Upper lobe of right lung (tissue), 1 donor: ENCODE measurements at places on chromosomes 5 and 9. TPM values are rescaled to one million over a fixed set of nuclear protein-coding genes. Genes with fewer than 3 reads are reported as not detected.

Gene C6
- 0.69 TPM for total RNA-seq

DNA sequence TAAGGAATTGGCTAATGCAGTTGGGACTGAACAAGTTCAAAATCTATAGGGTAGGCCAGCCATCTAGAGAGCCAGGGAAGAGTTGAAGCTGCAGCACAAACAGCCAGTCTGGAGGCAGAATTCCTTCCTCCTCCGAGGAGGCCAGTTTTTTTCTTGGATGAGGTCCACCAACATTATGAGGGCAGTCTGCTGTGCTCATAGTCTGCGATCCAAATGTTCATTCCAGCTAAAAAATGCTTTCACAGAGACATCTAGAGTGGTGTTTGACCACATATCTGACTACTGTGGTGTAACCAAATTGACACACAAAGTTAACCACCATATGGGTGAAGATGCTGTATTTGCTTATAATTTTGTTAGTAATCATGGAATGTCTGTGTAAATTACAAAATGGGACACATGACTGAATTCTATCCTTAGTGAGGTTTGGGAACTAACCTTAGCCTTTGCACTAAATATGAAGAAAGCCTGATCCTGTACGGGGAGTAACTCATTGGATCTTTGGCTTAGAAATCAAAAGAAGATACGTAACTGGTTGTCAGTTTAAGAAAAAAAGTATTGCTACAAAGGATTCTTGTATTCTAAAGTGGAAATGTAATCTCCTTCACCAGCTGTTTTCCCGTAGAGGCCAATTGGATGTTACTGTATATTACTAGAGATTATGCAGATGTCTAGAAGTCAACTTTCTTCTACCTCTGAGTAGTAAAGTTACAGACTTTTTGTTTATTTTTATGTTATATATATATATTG, 70.6 kb downstream of the SPIN1 start:
- no peak for DNase-seq
- no peaks in the 10 kb centered on the region for H3K27me3 ChIP-seq
- H3K4me1 ChIP-seq: no peaks in the 10 kb centered on the region
- H3K4me3 ChIP-seq: no peak overlapping the region
- no peak overlapping the region for H3K27ac ChIP-seq

DNA sequence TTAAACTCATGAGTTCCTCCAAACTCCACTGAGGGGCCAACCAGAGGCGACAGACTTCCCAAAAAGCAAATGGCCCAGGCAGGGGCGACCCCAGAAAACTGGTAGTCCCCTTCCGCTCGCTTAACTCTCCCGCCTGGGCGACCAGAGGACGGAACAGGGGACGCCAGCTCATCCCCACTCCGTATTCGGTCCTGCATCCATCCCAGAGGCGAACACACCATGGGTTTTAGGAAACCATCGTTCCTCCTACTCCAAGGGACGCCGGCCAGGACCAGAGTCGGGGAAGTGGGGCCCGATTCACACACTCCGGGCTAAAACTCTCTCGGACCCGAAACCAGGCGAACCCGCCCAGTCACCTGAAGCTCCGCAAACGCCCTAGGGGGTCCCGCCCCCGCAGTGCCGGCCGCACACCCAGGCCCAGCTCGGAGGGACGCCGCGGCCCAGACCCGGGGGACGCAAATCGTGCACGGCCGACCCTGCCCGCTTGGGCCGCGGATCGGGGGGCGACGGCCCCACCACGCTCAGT, 478 bp downstream of the TEX10 start:
- H3K4me1 ChIP-seq: peaks cover 12% of the 10 kb centered on the region
- peak; percentile 73 for DNase-seq
- H3K36me3 ChIP-seq: no peaks in the 10 kb centered on the region
- peak overlapping the region; percentile 92 for H3K4me3 ChIP-seq

DNA sequence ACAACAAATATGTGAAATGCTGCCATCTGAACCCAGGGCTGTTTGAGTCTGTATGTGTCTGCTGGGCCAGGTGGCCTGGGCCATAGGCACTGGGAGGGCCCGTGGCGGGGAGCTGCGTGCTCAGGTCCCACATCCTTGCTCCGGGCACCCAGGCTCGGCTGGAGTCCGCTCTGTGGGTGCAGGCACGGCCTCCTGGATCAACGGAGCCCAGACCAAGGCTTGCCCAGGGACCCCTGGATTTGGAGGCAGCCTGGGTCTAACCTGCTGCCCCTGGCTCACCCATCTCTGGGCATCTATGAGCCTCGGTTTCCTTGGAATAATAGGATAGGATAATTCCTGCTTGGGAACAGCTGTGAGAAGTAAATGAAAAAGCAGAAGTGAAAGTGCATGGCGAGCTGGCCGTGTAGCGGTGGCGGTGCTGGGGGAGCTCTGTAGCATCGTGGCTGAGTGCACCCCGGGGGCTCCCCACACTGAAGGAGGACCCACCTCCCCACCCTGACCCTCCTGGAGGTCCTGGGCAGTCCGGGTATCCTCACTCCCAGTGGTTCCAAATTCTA, 1.2 kb downstream of the CDHR2 start:
- H3K4me3 ChIP-seq: no peak overlapping the region
- no peak for DNase-seq
- peaks cover 13% of the 10 kb centered on the region for H3K27me3 ChIP-seq
- no peaks in the 10 kb centered on the region for H3K4me1 ChIP-seq
- no peak overlapping the region for H3K27ac ChIP-seq

Gene CDC25C
- 0.29 TPM for total RNA-seq

Gene PCDHB5
- 2.3 TPM for total RNA-seq

- no peak overlapping the region for H3K4me3 ChIP-seq
- H3K36me3 ChIP-seq: no peaks in the 10 kb centered on the region
- no peaks in the 10 kb centered on the region for H3K27me3 ChIP-seq
- H3K27ac ChIP-seq: no peak overlapping the region
Observed at GRCh38 chr5:136094189-136094912, 38.3 kb upstream of the SMAD5 start.

- DNase-seq: no peak
- H3K36me3 ChIP-seq: peaks cover 42% of the 10 kb centered on the region
- H3K4me3 ChIP-seq: peak overlapping the region; percentile 7
- H3K27ac ChIP-seq: no peak overlapping the region
Observed at GRCh38 chr5:7873216-7873615, 4.3 kb downstream of the MTRR start.

Gene CMBL
- total RNA-seq: 21.8 TPM

GRCh38 chr5:133927300-133928180, 40.9 kb downstream of the C5orf15 start:
- H3K4me3 ChIP-seq: no peak overlapping the region
- no peaks in the 10 kb centered on the region for H3K36me3 ChIP-seq

Gene LECT2
- not detected for total RNA-seq

- no peaks in the 10 kb centered on the region for H3K27me3 ChIP-seq
- H3K4me1 ChIP-seq: no peaks in the 10 kb centered on the region
- no peak for DNase-seq
- H3K36me3 ChIP-seq: no peaks in the 10 kb centered on the region
- no peak overlapping the region for H3K4me3 ChIP-seq
Observed at GRCh38 chr5:119037496-119038215, 33.2 kb upstream of the DMXL1 start.

GRCh38 chr5:59222687-59223511, 640.0 kb downstream of the RAB3C start:
- DNase-seq: no peak
- no peaks in the 10 kb centered on the region for H3K36me3 ChIP-seq
- H3K4me1 ChIP-seq: no peaks in the 10 kb centered on the region

Gene CATSPER3
- total RNA-seq: 0.87 TPM

- no peaks in the 10 kb centered on the region for H3K27me3 ChIP-seq
- H3K36me3 ChIP-seq: peaks cover 67% of the 10 kb centered on the region
- H3K4me1 ChIP-seq: peaks cover 9% of the 10 kb centered on the region
- no peak for DNase-seq
- no peak overlapping the region for H3K4me3 ChIP-seq
- H3K27ac ChIP-seq: no peak overlapping the region
Observed at GRCh38 chr5:1493413-1493812, 30.3 kb downstream of the LPCAT1 start.

GRCh38 chr5:96566833-96567587, 95.2 kb upstream of the CAST start:
- no peaks in the 10 kb centered on the region for H3K36me3 ChIP-seq
- no peak overlapping the region for H3K4me3 ChIP-seq

DNA sequence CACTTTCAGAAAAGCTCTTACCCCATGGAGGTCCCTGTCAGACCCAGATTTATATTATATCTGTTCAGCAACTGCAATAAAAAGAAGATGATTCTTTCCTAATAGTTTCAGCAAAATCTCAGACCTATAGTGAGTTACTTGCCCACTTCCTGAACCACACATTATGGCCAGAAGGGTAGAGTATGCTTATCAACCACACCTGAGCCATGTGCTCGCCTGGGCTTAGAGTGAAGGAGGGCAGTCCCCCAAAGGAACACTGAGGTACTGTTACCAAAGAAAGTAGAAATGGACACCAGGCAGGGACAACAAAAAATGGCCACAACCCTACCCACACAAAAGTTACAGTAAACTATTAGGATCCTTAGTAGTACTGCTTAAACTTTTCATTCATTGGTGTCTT, 128.7 kb downstream of the ZNF608 start:
- DNase-seq: no peak
- no peaks in the 10 kb centered on the region for H3K27me3 ChIP-seq
- H3K4me3 ChIP-seq: no peak overlapping the region
- no peaks in the 10 kb centered on the region for H3K36me3 ChIP-seq
- H3K27ac ChIP-seq: no peak overlapping the region
- no peaks in the 10 kb centered on the region for H3K4me1 ChIP-seq

GRCh38 chr5:54013556-54014194, 296.7 kb downstream of the ARL15 start:
- DNase-seq: no peak
- H3K27ac ChIP-seq: no peak overlapping the region
- no peaks in the 10 kb centered on the region for H3K27me3 ChIP-seq

- no peaks in the 10 kb centered on the region for H3K27me3 ChIP-seq
- H3K27ac ChIP-seq: peak overlapping the region; percentile 96
- H3K36me3 ChIP-seq: peaks cover 28% of the 10 kb centered on the region
- no peak for DNase-seq
- peak overlapping the region; percentile 86 for H3K4me3 ChIP-seq
- peaks cover 23% of the 10 kb centered on the region for H3K4me1 ChIP-seq
Observed at GRCh38 chr9:136482046-136482792, 621 bp downstream of the SEC16A start.

Gene PRDM12
- total RNA-seq: not detected

DNA sequence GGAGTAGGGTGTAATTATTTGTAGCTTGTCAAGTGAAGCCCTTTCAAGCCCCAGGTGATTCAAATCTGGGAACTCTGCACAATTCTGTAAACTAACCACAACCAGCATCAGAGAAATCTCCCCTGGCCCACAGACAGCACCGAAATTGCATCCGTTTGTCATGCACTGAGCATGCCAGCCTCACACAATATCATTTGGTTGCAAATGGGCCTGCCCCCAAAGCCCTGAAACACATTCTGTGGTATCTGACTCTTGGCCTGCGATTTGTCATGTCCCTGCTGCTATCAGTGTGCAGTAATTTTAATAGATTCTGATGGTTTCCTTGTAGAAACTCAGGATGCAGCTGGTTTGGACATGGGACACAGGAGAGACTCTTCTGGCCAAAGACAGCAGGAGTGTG, 35.3 kb downstream of the SNX24 start:
- no peak for DNase-seq
- H3K27me3 ChIP-seq: no peaks in the 10 kb centered on the region
- H3K4me1 ChIP-seq: no peaks in the 10 kb centered on the region
- no peaks in the 10 kb centered on the region for H3K36me3 ChIP-seq

Gene FOXD1
- total RNA-seq: 1.2 TPM

- H3K4me3 ChIP-seq: no peak overlapping the region
- no peak for DNase-seq
- no peaks in the 10 kb centered on the region for H3K4me1 ChIP-seq
- H3K27ac ChIP-seq: no peak overlapping the region
Observed at GRCh38 chr9:109517901-109518377, 19.8 kb upstream of the PTPN3 start.

- H3K27me3 ChIP-seq: no peaks in the 10 kb centered on the region
- H3K36me3 ChIP-seq: no peaks in the 10 kb centered on the region
- H3K27ac ChIP-seq: no peak overlapping the region
- no peak for DNase-seq
- H3K4me3 ChIP-seq: no peak overlapping the region
Observed at GRCh38 chr5:111320953-111321352, 96.8 kb downstream of the CAMK4 start.

- H3K4me1 ChIP-seq: no peaks in the 10 kb centered on the region
- H3K4me3 ChIP-seq: no peak overlapping the region
- H3K36me3 ChIP-seq: no peaks in the 10 kb centered on the region
- H3K27me3 ChIP-seq: no peaks in the 10 kb centered on the region
Observed at GRCh38 chr5:8184455-8185063, 315.6 kb downstream of the MTRR start.

DNA sequence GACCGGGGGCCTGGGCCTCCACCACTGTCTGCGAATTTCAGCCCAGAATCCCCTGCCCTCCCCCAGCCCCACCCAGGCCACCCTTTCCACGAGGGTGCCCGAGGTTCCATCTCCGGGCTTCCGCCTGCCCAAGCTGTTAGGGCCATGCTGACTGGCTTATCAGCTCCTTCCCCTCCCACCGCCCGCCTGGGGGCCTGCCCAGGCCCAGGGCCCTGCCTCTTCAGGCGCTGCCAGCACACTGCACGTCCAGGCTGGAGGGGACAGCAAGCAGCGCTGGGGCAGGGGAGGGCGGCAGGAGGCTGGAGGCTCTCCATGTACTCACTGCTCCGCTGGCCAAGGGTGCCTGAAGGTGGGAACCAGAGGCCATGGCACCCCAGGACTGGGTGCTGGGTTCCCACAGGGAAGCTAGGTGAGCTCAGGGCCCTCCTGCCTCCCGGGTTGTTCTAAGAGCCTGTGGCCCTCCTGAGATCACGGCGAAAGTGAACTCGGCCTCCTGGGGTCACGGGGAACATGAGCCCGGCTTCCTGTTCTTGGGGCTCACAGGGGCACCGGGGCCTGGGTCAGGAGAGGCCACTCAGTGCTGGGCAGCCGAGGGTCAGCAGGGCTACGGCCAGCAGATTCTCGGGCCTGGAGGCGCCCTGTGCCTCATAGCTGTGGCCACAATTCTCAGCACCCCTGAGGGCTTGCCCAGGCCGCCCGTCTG, 57.7 kb upstream of the EGFL7 start:
- no peaks in the 10 kb centered on the region for H3K27me3 ChIP-seq
- DNase-seq: no peak
- H3K4me3 ChIP-seq: no peak overlapping the region
- H3K27ac ChIP-seq: peak overlapping the region; percentile 60
- H3K36me3 ChIP-seq: no peaks in the 10 kb centered on the region
- peaks cover 18% of the 10 kb centered on the region for H3K4me1 ChIP-seq

Gene CCDC112
- 6.6 TPM for total RNA-seq

Gene SPARC
- total RNA-seq: 1,248 TPM

DNA sequence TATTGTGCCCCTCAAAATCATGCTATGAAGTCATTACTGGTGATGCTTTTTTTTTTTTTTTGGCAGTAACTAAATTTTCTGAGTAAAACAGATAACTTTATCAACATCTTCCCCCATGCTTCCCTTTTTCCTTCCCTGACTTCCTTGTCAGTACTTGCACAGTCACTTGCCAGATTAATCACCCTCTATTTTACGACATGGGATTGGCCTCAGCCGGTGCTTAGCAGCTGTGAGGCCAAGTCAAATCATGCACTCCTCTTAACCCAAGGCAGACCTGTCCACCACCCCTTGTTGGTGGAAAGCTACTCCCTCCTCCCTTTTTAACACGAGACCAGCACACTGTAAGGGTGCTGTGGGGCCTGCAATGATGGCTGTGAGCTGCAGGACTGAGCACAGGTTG, 118.0 kb upstream of the OTULINL start:
- peaks cover 80% of the 10 kb centered on the region for H3K36me3 ChIP-seq
- no peak overlapping the region for H3K4me3 ChIP-seq
- DNase-seq: no peak
- no peaks in the 10 kb centered on the region for H3K4me1 ChIP-seq
- H3K27me3 ChIP-seq: no peaks in the 10 kb centered on the region
